ENCODE measurements at places on chromosomes 11 and 22.
A peak's percentile ranks its signal among the peaks of the same experiment; 100 is the strongest.

DNA sequence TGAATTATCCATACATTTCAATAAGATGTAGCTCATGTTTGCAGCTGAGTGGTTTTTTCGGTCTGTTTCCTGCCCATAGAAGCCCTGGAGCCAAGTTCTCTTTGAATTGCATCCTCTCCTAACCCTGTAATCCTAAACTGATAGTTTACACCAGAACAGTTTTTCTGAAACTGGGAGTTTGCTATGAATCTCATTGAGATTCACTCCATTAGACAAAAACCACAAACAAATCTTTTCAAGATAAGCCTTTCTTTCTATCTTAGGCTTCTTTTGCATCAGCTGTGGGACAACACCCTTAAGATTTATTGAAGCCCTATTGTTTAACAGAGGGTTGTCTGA is 324.8 kb downstream of the DYNC2H1 start:
- DNase-seq, result no peak

- DNase-seq, result no peak
These were observed 2.5 kb downstream of the SLC22A25 start for GRCh38 chr11:63240791-63241379.

DNA sequence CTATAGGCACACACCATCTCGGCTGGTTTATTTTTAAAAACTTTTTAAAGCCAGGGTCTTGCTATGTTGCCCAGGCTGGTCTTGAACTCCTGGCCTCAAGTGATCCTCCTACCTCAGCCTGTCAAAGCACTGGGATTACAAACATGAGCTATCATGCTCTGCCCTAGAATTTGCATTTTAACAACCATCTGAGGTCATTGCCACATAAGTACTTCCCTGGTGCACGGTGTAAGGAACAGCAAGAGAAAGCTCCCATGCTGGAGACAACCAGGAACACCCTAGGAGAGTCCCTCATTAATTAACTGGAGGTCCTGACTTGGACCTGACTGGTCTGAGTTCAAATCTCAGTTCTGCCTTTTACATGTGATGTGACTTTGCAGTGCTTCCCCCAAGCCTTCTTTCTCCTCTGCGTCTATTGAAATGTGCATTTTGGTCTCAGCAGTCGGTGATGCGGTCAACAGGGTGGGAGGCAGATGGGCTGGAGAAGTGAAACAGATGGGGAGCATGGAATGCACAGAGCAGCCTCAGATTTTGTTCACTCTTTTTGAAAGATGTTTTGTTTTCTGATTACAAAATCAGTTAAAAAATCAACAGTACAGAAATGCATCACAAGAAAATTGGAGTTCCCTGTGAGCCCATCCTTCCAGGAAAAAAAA is 146.5 kb downstream of the MYO18B start:
- no peak for DNase-seq

DNA sequence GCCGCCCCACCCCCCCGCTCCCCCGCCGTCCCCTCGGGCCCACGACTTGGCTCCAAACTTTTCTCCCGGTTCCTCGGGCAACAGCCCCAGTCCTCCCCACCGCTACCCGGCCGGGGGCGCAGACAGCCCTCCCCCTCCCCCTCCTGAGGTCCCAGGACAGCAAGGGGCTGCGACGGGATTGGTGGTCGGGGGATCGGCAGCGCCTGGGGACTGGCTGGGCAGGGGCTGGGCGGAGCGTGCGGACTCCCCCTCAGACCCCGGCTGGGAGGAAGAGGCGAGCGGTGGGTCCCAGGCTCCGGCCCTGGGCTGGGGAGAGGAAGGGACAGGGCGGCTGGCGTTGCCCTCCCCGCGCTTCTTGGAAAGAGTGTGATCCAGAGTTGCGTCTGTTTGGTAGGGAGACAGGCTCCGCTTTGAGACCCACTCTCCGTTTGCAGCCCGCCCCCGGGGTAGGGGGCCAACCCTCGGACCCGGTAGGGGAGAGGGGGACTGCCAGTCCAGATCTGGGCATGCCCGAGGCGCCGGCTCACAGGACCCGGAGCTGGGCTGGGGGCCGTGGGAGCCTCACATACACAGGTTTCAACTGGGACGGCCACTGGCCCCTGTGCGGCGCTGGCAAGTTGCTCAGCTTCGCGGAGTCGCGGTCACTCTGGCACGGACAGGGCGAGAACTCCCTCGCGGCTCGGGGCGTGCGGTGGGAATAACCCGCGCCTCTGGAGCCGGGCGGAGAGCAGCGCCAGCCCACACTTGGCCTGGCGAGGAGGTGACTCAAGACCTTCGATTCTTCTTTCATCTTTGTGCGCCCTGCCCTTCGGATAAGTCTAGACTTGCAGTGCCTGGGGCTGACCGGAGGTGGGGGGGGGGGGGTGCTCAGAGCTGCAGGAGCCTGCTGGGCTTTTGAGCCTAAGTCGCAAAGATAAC is 999 bp downstream of the TSKU start:
- DNase-seq, result no peak

- no peak for DNase-seq
These were observed 1.9 kb downstream of the TEAD1 start for GRCh38 chr11:12675951-12676711.

DNA sequence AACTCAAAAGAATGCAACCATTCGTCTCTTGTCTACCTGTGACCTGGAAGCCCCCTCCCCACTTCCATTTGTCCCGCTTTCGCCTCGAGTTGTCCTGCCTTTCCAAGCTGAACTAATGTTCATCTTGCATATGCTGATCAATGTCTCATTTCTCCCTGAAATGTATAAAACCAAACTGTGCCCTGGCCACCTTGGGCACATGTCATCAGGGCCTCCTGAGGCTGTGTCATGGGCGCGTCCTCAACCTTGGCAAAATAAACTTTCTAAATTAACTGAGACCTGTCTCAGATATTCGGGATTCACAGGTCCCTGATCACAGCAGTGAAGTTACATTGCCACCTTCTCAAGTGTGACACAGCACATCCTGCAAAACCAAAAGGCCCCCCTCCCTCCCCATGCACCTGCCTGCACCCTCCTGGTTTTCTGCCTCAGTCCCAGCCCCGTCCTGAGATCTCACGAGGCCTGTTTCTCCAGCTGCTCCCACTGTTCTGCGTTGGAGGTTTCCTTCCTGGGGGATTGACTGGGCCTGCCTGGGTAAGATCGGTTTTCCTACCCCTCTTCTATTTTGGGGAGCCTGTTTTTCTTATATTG is 1328.7 kb downstream of the TBC1D22A start:
- DNase-seq, result no peak

GRCh38 chr11:124195189-124195734 is 12.1 kb downstream of the OR10D3 start:
- peak; percentile 15 for DNase-seq

GRCh38 chr22:34390400-34390799 is 470.1 kb upstream of the LARGE1 start:
- DNase-seq, result no peak

- no peak for DNase-seq
These were observed 5.6 kb upstream of the TIRAP start for GRCh38 chr11:126277322-126277721.

- DNase-seq, result no peak
These were observed 23.5 kb downstream of the TP53AIP1 start for GRCh38 chr11:128919216-128919615.

GRCh38 chr11:115385226-115385625 is 119.0 kb downstream of the CADM1 start:
- no peak for DNase-seq
